ENCODE measurements at places on chromosomes 2 and 18.

DNA sequence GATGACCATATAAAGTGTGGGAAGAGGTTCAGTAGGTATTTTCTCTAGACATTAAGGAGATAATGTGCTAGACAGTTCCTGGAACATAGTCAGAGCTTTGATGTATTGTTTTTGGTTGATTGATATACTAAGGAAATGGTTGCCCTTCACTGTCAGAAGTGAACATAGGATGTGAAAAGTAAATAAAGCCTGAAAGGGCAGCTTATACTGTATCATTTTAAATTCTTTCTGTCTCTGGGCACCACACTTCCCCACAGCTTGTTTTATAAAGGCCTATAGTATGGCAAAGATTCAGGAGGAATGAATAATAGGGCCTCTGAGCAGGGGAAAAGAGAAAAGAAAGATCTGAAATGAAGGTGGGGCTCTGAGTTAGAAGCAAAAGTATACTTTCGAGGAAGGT is 72.7 kb upstream of the ITPRID2 start:
- DNase-seq = no peak

- peak; percentile 3 for DNase-seq
Observed at GRCh38 chr2:84865181-84865783, 15.6 kb downstream of the TRABD2A start.

DNA sequence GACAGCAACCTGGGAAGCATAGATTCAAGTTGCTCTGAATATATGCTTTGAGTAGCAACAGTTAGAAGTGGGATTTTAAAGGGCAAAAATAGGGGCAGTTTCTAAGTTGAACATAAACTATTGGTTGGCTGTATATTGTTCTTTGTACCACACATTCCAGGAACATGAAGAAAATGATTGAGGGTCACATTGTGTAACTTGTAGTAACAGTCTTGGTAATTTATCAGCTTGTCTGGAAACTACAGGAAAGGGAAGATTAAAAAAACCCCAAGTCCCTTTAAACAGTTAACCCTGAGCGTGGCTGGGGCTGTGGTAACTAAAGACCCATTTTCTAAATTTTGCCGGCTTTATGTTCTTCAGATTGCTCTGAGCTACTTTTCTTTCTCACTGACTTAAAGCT is 7.4 kb downstream of the PLEKHB2 start:
- DNase-seq = no peak

GRCh38 chr18:48624856-48625255 is 86.0 kb downstream of the CTIF start:
- DNase-seq = no peak

DNA sequence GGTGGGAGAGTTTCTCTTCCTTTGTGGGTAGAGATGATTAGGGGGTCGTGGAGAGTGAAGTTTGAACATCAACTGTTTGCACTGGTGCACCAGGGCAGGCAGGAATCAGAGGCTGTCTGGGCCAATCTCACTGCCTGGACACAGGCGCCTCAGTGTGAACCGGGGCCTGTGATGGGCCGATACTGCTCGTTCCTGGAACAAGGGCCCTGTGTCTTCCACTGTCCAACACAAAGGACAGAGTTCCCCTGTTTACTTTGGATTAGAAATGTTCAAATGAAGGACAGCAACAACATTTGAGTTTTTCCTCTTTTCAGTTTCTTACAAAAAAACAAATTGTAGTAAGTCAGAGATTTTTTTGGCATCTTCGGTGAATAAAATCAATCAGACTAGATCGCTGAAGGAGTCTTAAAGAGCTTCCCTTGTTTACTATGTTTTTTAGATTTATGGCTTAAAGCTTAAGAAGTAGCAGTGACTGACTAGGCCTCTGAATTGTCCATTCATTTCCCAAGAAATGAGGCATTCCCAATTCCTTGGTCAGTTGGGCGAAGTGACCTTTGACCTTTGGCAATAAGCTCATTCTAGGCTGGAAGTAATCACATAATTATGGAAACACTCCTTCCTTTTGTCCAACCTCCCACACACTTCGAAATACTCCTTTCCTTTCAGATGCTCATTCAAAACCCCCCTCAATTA is 11.6 kb upstream of the TGFA start:
- no peak for DNase-seq
